ENCODE measurements at places on chromosomes 2 and 18. TPM values are rescaled to one million over a fixed set of nuclear protein-coding genes. Genes with fewer than 3 reads are reported as not detected.

Gene SAG
- 0.13 TPM for polyA plus RNA-seq

Gene BOK
- polyA plus RNA-seq = 15.1 TPM

Gene CYS1
- 83.0 TPM for polyA plus RNA-seq

DNA sequence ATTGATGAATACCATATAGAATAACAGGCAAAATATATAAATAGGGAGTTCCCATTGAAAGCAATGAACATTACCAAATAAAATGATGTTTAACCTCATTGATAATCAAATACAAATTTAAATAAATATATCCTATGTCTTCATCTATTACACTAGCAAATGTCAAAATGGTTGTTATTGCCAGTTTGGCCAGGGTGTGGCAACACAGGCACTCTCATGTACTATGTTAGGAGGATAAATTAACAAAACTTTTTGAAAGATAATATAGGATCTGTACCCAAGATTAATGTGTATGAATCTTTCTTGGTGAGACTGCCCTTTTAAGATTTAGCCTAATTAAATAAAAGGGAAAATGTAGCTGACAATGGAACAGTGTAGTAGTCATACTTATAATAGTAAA, 659.3 kb downstream of the ERBB4 start:
- DNase-seq = no peak

DNA sequence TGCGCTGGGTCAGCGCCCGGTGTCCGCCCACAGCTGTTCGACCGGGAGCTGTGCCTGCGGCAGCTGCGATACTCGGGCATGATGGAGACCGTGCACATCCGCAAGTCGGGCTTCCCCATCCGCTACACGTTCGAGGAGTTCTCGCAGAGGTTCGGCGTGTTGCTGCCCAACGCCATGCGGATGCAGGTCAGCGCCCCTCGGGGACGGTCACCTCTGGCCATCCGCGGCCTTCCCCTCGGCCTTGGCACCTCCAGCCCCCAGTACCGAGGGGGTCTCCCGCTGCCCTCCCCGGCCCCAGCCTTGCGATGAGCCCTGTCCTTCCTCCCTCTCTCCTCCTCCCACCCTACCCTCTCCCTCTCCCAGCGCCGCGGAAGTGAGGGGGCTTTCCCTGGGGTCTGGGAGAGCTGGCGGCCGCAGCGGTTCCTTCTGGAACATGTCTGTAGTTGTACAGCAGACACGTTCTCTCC, 53.2 kb upstream of the GPR17 start:
- no peak for DNase-seq

GRCh38 chr18:5295231-5295920, at the start of gene ZBTB14:
Gene ZBTB14 (minus strand): TSS chr18:5295726. CDS start chr18:5293246, 2,480 bp downstream.
- peak; percentile 66 for DNase-seq

DNA sequence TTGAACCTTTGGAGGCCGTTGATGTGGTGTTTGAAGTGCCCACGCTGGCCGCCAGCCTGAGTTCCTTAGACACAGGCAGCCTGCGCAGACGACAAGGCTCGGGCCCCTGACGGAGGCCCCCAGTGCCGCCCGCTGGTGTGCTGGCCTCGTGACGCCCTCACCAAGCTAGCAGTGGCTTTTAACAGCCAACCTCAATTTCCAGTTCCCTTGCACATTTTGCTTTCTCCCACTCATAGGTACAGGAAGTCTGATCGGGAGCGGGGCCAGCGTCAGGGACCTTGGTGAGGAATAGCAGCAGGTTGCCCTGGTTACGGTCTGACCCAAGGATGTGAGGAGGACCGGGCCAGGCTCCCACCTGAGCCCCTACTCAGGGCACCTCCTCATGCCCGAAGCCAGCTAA, 207.6 kb upstream of the RAB12 start:
- DNase-seq = no peak

DNA sequence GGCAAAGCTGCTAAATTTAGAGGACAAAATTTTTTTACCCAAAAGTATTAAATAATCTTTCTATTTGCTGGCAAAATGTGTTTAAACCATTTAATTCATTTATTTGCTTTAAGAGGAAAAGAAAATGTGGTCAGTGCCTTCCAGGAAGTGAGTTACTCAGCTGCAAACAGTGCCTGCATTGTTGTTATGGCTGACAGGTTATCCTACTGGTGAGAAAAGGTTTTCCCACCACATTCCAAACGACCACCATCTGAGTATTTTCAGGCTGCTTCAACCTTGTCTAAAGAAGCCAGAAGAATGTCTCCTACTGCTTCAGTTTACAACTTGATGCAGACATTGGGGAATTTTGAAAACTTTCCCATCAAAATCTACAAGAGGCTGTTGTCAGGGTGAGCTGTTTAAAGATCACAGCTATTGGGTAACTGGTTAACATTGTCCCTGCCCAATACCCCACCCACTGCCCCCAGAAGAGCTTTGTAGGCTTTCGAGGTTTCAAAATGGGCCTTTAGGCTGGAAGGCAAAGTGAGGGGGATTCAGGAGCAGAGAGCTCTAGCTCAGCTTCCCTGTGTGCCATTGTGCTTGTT, 461.3 kb upstream of the FANCL start:
- DNase-seq = no peak

GRCh38 chr2:106129150-106129549, 65.0 kb downstream of the UXS1 start:
- no peak for DNase-seq

GRCh38 chr2:120515759-120516678, 170.1 kb downstream of the INHBB start:
- DNase-seq = no peak

DNA sequence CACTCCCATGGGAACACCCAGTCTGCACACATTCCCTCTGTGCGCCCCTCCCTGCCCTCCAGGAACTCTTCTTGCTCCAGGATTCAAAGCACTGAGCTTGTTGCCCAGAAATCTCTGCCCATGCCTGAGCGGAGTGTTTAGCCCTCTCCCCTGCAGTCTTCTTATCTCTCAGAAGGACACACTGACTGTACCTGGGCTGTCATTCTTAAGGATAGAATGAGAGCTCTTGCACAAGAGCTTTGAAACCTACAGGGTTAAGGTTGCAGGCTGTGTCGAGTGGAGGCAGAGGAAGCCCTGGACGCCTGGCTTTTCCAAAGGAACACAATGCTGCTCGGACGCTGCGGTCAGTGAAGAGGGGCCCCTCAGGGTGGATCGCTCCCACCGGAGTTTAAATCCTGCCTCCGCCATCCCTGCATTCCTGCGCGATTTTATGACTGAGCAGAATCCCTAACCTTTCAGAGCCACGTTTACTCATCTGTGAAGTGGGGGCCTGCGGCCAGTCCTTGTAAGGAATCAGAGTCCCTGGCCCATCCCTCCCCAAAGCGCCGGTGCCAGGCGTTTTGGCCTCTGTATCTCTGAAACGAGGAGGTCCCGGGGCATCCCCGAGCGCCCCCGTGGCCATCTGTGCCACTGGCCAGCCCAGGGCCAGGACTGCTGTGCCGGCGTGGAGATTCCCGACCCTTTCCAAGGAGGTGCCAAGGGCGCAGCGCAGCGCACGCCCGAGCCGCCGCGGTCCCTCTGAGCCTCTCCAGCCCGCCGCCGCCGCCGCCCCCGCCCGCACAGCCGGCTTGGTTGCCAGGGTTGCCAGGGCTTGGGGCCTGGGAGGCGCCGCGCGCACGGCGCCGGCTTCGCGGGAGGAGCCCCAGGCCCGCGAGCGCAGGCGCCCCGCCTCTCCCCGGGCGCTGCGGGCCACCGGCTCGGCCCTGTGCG, 58.9 kb downstream of the FAM168B start:
- no peak for DNase-seq

GRCh38 chr2:25276569-25277465, 64.9 kb downstream of the DNMT3A start:
- peak; percentile 77 for DNase-seq

DNA sequence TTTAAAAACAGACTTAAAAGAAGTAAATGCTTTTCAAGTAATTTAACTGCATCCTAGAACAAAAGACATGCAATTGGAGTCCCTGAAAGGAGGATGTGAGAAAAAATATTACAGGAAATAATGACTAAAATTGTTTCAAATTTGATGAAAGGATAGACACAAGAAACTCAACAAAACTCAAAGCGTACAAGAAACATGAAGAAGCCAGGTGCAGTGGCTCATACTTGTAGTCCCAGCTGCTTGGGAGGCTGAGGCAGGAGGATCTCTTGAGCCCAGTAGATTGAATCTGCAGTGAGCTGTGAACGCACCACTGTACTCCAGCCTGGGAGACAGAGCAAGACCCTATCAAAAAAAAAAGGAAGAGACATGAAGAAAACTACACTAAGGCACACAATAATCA, 118.1 kb upstream of the SLC39A10 start:
- DNase-seq = no peak
